ENCODE measurements at places on chromosomes 4 and X.
A peak's percentile ranks its signal among the peaks of the same experiment; 100 is the strongest.

DNA sequence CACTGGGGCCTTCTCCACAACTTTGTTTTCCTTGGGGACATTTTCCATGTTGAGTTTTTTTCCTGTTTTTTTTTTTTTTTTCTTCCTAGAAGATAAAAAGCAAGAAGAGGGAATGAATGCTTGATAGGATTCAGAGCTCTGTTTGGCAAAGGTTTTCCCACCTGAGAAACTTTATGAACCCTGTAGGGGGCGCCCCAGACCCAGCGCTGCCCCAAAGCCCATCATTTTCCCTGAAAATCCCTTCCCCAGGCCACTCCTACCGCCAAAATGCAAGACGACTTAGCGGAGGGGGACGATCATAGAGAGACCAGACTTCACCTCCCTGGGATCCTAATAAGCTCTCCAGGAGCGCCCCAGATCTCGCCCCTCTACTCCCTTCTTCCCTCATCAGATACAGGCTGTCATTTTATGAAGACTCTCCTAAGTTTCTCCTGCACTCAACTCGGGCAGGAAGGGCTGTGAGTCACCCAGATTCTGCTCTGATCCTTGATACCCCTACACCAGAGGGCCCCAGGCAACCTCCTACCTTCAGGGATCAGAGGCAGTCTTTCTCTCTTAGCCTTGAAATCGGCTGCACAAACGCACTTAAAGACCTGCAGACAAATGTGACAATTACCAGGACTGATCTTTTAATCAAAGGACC lies 1.4 kb downstream of the BEX5 start:
- DNase-seq, result no peak

GRCh38 chrX:133985164-133985966 lies at the start of gene GPC3:
Gene GPC3, minus strand, starts transcription at chrX:133985594.
- DNase-seq, result peak; percentile 12

- no peak for DNase-seq
These were observed 31.2 kb upstream of the MCF2 start for GRCh38 chrX:139739138-139739537.

DNA sequence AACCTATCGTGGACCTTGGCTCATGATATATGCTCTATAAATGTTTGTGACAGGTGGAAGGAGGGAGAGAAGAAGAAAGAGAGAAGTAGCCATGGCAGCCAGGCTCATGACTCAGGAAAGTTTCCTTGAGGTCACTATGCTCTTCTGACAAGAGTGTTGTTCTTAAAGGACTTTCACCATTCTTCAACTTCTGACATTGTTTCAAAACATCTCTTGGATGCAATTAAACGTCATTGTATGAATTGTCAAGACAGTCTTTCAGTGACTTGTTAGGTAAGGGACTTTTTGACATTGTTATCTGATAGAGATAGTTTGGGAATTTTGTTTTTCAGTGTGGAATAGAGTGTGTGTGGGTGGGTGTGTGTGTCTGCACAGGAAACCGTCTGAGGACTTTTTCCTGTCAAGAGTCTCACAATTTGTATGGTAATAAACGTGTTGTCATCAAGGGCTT lies 617.0 kb downstream of the MID1IP1 start:
- no peak for DNase-seq

DNA sequence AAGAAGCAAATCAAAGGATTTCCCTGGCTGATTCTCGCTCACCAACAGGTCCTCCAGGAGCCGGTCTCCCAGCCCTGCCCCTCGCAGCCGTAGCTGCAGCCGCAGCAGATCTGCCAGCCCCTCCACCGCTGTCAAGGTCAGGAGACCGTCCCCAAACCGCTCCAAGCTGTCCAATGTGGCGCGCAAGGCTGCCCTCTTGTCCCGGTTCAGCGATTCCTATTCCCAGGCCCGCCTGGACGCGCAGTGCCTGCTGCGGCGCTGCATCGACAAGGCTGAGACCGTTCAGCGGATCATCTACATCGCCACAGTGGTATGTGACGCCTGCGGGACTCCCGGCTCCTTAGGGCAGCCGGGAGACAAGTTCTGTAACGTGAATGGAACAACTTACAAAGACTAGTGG lies 25.6 kb downstream of the SPATA18 start:
- DNase-seq, result no peak

DNA sequence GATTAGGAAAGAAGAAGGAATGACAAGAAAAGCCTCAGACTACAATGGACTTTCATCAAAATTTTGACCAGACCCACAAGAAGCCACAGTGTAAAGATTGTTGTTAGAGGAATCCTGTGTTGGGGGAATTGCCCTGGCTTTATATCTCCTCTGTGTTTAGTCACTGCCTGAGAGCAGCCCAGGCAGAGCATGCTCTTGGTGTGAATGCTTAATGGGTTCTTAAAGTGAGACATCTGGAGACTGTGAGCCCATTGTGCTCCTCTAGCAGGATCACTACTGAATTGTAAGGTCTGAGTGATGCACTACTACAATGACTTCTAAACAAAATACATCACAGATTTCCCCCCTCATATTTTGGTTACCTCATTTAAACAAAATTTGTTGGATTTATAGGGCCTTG lies 1860.5 kb upstream of the ADGRL3 start:
- no peak for DNase-seq

DNA sequence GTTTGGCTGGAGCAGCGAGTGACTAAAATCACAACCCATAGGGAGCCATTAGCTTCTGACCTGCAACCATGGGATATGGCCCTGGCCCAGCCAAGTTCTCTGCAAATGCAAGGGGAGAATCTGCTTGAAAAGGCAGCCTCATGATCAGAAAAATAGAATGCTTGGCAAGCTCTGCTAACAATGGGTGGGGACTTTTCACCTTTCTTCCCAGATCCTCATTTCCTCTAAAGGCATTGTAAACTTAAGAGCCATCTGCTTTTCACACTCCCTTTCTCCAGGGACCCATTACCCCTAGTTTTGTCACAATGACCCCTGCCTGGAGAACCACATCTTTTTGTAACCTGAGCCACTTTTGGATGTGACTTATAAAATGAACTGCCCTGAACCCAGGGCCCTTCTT lies 104.3 kb downstream of the PARM1 start:
- no peak for DNase-seq

DNA sequence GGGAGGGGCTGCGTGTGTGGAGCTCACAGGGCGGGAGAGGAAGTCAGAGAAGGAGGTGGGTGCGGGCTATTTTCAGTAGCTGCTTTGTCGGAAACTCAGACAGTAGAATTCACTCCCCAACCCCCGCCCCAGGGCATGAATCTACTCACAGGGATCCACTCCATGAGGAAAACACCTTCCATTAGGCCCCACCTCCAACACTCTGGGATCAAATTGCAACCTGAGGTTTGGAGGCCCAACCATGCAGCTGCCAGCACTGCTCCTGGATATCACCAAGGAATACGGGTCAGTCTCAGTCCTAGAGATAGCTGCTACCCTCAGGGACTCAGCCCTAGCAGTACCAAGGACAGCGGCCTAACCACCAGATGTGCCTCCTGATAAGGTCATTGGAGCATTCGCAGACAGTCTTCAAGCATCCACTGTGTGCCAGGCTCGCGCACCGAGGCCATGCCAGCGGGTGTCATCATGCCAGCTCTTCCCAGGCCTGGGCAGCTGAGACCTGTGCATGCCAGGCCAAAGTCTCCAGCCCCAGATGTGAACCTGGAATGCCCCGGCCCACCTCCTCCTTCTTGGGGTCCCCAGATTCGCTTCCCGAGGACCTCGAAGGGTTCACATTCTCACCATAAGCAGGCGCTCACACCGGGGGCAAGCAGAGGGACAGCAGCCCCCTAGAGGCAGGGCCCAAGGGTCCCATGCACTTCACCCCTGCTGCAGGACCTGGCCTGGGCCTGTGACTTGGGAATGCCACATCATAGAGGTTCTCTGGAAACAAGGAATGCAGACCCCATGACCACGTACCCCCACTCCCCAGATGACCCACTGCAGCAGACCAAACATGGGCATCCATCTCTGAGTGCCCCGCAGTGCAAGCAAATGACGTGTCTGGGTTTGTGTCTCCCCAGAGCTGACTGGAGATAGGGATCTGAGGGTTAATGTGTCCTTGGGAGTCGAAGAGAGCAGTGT lies 102.3 kb downstream of the ADRA2C start:
- no peak for DNase-seq

GRCh38 chr4:10188400-10189004 lies 71.9 kb upstream of the WDR1 start:
- DNase-seq, result no peak
